Spleen (tissue), 13 donors: ENCODE measurements at places on chromosomes 3 and 15. TPM values are rescaled to one million over a fixed set of nuclear protein-coding genes. Genes with fewer than 3 reads are reported as not detected.
A peak's percentile ranks its signal among the peaks of the same experiment; 100 is the strongest.

Gene RFX7
- 19.0 TPM for total RNA-seq

DNA sequence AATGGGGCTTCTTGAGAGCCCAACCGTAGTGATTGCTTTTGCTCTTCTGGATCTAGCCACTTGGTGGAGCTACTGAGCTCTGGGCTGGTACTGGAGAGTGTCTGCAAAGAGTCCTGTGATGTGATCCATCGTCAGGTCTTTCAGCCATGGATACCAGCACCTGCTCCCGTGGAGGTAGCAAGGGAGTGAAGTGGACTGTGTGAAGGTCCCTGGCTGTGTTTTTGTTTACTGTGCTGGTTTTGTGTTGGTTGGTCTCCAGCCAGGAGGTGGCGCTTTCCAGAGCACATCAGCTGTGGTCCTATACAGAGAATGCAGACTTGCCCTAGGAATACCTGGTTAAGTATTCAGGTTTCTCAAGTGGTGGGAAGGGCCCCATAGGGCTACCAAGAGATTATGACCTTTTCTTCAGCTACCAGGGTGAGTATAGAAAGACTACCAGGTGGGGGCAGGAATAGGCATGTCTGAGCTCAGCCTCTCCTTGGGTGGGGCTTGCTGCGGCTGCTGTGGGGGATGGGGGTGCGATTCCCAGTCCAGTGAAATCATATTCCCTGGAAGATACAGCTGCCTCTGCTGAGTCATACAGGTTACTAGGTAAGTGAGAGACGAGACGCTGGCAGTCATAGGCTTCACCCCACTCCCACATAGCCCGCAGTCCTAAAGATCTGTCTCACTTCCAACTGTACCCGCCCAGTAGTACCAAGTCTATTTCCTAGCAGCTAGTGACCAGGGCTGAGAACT lies 733.7 kb downstream of the ZNF385D start:
- no peak for DNase-seq

- DNase-seq: no peak
These were observed 928.3 kb downstream of the NSUN3 start for GRCh38 chr3:94990952-94991705.

GRCh38 chr3:153634683-153635082 lies 472.7 kb downstream of the RAP2B start:
- no peak for DNase-seq

Gene PROS1
- total RNA-seq: 33.3 TPM

- no peak for DNase-seq
These were observed 19.3 kb upstream of the TSC22D2 start for GRCh38 chr3:150388498-150389418.

- DNase-seq: no peak
These were observed 12.7 kb upstream of the CRABP1 start for GRCh38 chr15:78327466-78327865.

DNA sequence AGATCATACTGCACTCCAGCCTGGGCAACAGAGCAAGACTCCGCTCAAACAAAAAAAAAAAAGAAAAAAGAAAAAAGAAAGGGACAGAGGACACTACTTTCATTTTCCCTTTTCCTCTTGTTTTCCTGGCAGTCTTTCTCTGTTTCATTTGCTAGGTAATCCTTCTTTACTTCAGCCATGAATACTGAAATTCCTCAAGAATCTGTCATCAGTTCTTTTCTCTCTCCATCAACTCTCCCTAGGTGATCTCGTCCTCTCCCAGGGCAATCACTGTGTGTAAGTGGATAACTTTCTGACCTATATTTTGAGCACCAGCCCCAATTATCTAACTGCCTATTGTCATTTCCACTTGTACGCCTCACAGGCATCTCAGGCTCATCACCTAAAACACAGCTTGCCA lies 51.5 kb downstream of the TTC23 start:
- DNase-seq: no peak

Gene CLASP2
- total RNA-seq: 70.4 TPM

GRCh38 chr3:45957586-45957985 lies 14.3 kb downstream of the CXCR6 start:
- no peak for DNase-seq

GRCh38 chr3:48345946-48346572 lies 12.6 kb upstream of the SPINK8 start:
- DNase-seq: no peak

DNA sequence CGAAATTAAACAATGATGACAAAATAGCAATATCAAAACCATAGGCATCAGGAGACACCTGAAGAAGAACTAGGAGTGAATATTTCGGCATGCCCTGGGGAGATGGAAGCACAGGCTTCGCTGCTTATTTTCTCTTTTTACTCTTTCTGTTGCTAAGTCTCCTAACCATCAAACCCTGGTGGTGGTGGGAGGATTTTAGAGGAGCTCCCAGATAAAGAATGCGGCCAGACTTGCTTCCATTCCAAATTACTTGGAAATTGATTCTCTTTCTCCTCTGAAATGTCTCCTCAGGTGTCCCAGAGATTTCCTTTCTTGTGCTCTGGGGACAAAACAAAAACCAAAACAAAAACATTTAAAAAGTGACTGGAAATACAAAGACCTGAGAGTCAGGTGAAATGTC lies 243.0 kb downstream of the KBTBD8 start:
- no peak for DNase-seq

GRCh38 chr15:82313446-82313845 lies 35.8 kb downstream of the GOLGA6L10 start:
- peak; percentile 47 for DNase-seq

- DNase-seq: no peak
These were observed 52.8 kb upstream of the DIPK2A start for GRCh38 chr3:143918848-143919247.

DNA sequence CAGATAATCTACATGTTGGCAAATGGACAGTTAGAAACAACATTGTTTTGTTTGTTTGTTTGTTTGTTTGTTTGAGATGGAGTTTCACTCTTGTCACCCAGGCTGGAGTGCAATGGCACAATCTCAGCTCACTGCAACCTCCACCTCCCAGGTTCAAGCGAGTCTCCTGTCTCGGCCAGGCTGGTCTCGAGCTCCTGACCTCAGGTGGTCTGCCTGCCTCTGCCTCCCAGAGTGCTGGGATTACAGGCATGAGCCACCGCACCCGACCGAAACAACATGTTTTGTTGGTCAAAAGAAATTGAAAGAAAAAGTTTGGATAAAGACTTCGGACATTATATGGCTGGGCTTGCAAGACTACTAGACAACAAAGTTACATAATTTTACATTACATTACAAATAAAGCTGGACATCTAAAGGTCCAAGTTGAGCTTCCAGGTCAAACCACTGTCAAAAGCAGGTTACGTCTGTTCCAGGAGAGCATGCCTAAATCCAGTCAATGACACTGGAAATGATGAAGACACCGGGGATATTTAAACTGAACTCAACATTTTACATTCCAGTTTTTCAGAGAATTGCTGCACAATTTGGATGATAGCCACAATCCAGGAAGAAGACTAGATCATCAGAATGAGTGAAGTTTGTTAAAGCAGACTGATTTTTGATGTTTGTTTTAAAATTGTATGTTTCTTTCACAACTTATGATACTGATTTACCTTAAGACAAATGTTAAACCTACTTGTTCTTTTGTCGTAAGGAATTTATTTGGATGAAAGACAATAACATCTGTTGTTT lies 18.6 kb downstream of the SERP1 start:
- DNase-seq: no peak

Gene CYP19A1
- 2.1 TPM for total RNA-seq

DNA sequence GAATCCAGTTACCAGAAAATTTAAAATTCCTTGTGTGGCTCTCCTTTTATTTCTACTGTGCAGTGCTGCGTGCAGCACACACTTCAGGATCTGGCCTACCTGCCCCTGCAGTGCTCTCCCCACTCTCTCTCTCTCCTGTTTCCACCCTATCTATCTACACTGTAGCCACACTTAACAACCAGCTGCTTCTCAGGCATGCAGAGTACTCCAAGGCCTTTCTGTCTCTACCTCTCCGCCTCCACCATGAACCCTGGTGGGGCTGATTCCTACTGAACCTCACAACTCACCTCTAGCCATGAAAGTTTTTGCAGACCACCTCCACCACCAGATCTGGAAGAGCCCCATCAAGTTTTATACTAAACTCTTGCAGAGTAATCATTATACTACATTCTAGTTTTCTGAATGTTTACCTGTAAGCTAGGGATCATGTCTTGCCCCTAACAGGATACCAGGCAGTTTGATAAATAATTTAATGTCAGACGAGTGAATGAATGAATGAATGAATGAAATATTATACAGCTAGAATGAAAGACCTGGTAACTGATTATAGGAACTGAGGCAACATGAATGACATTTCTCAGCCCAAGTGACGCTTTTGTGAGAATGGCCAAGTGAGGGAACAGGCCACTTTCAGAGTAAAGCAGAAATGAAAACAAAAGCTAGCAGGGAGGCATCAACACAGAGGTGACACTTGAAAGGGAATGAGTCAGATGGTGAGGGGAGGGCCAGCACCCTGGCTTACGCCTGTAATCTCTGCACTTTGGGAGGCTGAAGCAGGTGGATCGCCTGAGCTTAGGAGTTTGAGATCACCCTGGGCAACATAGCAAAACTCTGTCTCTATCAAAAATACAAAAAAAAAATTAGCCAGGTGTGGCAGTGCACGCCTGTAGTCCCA lies 363.5 kb downstream of the FOXP1 start:
- no peak for DNase-seq

Gene SH3GL3
- total RNA-seq: not detected

DNA sequence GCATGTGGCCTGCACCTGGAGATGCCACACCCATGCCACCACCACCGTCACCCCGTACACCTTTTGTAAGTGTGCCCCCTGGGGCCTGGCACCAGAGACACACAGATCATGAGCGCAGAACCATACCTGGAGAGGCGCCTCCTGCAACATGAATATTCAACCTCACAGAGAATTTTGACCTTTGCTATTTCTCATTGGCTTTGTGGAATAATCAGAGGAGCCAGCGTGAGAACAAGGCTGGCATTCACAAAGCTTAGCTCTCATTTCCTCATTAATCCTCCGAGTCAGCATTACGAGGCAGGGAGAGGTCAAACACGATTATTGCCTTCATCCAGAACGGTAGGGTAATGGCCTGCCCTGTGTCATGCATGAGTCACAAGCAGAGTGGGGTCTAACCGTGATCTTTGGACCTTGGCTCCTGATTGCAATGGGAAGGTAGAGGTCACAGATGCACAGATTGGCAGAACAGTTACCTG lies 73.0 kb upstream of the POMGNT2 start:
- DNase-seq: no peak

DNA sequence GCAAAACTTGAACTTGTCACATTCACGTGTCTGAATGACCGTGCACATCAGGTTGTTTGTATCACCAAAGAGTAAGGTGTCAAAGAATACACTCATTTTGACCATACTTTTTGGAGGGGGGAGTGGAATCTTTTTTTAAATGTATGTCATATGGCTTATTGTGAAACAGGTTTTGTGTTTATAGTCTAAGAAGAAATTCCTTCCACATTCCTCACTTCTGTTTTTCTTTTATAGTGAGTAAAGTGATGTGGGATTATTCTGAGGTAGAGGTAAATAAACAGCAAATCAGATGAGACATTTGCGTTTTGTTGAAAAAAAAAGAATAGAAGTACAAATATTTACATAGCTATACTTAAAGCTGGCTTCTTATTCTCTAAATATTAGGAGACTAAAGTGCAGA lies 33.0 kb downstream of the SRP14 start:
- DNase-seq: no peak

Gene CNTN6
- total RNA-seq: not detected

GRCh38 chr3:187836823-187837770 lies 91.8 kb upstream of the BCL6 start:
- no peak for DNase-seq

DNA sequence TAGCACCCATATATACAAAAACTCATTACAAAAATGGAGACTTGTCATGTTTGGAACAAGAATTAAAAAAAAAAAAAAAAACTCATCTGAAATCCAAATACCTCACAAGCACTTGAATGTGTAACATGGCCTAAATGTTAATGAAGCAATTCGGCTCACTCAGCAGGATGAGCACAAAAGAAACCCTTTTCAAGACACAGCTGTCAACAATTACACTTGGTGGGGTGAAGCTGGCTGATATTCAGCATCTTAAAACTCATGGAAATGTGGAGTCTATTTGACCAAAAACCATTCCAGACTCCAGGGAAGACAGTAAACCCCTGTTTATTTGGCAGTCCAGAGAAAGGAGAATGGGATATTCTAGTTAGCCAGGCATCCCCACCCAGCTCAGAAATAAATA lies 205.4 kb upstream of the TSC22D2 start:
- no peak for DNase-seq

Gene FETUB
- total RNA-seq: not detected

Gene POLG
- total RNA-seq: 74.0 TPM

Gene TMEM207
- total RNA-seq: not detected

DNA sequence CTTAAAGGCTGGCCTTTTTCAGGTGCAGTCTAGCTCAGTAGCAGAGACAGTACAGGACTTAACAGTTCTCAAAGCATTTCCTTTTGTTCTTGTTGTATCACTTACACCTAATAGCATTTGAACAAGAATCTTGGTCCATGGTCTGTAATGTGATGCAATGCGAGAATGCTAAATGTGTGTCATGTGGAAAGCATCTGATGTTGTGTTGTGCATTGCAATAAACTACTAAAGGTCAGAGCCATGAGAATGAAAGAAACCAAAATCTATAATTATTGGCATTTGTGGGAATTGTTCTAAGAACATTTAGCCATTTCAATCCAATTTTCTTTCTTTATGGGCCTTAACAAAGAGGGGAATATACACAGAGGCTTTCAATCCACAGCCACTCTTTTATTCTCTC lies 324.5 kb upstream of the ROBO2 start:
- DNase-seq: no peak

Gene MORC1
- total RNA-seq: 0.14 TPM

Gene SPTSSB
- total RNA-seq: 0.87 TPM

- DNase-seq: no peak
These were observed 40.2 kb downstream of the SLC9A9 start for GRCh38 chr3:143808030-143808429.

DNA sequence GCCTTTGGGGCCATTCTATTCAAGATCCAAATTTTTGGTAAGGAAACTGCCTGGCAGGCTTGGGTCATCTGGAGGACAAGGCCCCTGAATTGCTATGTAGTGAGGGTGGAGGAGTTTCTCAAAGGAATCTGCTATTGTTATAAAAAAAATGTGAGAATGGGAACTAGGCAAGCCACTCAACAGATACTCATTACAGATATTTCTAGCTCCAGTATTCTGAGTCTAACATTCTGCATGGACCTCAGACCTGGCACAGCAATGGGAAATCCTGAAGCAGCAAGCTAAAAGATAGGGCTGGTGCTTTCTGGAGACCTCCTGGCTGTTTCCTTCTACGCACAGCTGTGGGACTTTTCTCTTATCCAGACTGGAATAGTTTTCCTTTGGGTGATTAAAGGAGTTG lies 430.7 kb upstream of the RBMS3 start:
- no peak for DNase-seq

- DNase-seq: peak; percentile 38
These were observed 15.9 kb downstream of the SEMA3G start for GRCh38 chr3:52429031-52429430.

Gene SEMA3B
- 2.2 TPM for total RNA-seq

Gene PRR20G
- total RNA-seq: not detected

DNA sequence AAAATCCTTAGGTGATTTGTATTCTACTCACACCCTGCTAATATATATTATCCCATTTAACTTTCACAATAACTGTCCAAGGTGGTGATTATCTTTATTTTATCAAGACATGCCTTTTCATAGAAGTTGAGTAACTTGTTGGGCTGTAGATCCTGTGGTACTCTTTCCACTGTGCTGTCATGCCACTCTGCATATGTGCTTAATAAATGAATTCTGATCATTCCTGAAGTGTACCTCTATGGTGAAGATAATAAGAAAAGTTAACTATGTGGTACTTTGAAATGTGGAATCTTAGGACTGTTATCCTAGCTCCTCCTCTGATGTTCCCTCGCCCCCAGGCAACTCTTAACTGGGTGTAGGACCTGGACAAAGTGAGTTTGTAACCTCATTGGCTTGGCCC lies 5.2 kb downstream of the SNRK start:
- DNase-seq: no peak
